Right renal cortex interstitium (tissue), 3 donors: ENCODE measurements at places on chromosomes 4 and X. TPM values are rescaled to one million over a fixed set of nuclear protein-coding genes. Genes with fewer than 3 reads are reported as not detected.

KDR gene
- polyA plus RNA-seq, result 71.6 TPM

TRIM61 gene
- polyA plus RNA-seq, result 4.3 TPM

GRCh38 chr4:75702919-75703411 is 21.4 kb upstream of the USO1 start:
- DNase-seq, result no peak

- no peak for DNase-seq
Observed at GRCh38 chr4:21347142-21347541, 601.4 kb downstream of the KCNIP4 start.

GRCh38 chrX:2614911-2615310 is 76.2 kb upstream of the CD99 start:
- DNase-seq, result no peak

DNA sequence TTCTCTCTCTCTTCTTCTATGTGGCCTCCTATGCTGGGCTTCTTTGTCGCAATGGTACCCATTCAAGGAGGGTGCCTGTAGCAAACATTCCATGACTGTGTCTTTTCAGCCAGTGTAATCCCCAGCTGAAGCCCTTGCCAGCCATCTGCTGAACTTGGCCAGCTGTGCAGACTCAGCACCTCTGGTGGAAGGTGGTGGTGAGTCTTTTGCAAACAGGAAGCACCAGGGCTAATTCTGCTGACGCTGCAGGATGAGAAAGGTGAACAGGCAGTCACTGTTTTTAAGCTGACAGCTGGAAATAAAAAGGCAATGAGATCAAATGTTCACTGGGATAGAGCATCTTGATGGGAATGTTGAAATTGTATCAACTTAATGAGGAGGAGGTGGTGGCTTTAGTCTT is 298.7 kb upstream of the CLNK start:
- DNase-seq, result no peak

PASD1 gene
- not detected for polyA plus RNA-seq

DNA sequence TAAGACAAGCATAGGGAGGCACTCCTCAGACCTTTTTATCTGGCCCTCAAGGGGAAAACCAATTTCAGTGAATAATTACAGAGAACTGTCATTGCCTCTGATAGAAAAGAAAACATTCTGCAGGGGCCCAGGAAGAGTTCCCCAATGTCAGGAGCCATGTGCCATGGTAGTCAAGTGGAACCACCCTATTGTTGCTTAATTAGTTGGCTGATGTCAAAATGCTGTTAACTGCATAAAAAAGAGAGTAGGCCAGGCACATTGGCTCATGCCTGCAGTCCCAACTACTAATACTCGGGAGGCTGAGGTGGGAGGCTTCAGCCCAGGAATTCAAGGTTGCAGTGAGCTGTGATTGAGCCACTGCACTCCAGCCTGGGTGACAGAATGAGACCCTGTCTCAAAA is 28.6 kb upstream of the OGT start:
- no peak for DNase-seq

WDR17 gene
- polyA plus RNA-seq, result 6.4 TPM

- DNase-seq, result no peak
Observed at GRCh38 chrX:44898411-44899221, 25.6 kb downstream of the KDM6A start.

SCARB2 gene
- polyA plus RNA-seq, result 168 TPM

GRCh38 chr4:33930497-33930896 is 2313.8 kb downstream of the ARAP2 start:
- DNase-seq, result no peak

- DNase-seq, result no peak
Observed at GRCh38 chr4:96162636-96163035, 322.7 kb downstream of the PDHA2 start.

DNA sequence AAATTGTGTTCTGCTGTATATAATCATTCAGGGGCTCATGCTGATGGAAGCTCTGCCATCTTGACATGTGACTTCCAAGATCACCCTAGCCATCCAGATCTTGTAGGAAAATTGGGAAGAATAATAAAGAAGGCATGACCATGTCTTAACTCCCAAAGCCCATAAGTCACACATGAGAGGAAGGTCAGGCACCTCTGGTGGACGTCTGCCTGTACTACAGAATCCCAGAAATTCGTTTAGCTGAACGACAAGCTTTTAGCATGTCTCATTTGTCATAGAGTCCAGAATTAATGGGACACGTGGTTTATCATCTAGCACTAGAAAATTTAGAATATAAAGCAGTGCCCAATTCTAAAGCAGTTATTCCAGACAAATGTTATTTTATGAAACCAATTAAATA is 212.7 kb downstream of the CENPC start:
- DNase-seq, result no peak

DBET gene
- polyA plus RNA-seq, result not detected

EPGN gene
- 0.86 TPM for polyA plus RNA-seq

GRCh38 chr4:77697860-77698590 is 92.4 kb downstream of the CXCL13 start:
- DNase-seq, result peak; percentile 33

GRCh38 chrX:55731826-55732225 is 14.3 kb downstream of the RRAGB start:
- no peak for DNase-seq

GPC3 gene
- 1,341 TPM for polyA plus RNA-seq

GRCh38 chr4:110671679-110672078 is 48.8 kb upstream of the PITX2 start:
- no peak for DNase-seq

DNA sequence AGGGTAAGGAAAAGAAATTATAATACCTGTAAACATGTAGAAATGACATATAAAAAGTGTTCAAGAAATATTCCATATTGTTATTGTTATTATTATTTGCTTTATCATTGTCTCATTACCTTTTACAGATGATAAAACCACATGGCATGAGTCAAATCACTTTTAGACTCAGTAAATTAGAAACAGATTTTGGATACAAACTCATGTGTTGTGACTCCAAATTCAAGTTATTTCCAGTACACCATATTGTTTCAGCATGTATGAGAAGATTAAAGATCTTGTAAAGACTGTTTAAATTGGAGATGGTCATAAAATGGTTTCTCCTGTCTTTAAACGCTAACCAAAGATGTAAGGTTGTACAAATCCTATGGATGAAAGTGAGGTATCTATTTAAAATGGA is 18.1 kb downstream of the PPP1R2C start:
- no peak for DNase-seq

- no peak for DNase-seq
Observed at GRCh38 chr4:5374592-5374991, 323.3 kb downstream of the STK32B start.

- DNase-seq, result no peak
Observed at GRCh38 chrX:51802917-51803688, 59.9 kb downstream of the GSPT2 start.

- DNase-seq, result no peak
Observed at GRCh38 chr4:113335746-113336145, 286.3 kb downstream of the ANK2 start.

DNA sequence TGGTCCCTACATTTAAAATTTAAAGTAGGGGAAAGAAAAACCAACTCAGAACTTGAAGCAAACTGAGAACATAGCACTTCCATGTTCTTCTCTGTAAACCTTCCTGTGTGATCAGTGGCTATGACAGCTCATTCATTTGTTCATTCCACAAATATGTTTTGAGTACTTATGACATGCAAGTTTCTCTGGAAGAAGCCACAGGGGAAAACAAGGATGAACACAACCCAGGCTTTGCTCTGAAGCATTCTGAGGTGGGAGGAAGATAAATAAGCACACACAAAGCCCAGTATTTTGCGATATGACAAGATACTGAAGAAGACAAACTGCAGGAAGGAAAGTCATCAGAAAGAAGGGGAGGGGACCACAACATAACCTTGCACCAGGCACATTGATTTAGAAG is 96.4 kb downstream of the CHIC2 start:
- DNase-seq, result no peak

DNA sequence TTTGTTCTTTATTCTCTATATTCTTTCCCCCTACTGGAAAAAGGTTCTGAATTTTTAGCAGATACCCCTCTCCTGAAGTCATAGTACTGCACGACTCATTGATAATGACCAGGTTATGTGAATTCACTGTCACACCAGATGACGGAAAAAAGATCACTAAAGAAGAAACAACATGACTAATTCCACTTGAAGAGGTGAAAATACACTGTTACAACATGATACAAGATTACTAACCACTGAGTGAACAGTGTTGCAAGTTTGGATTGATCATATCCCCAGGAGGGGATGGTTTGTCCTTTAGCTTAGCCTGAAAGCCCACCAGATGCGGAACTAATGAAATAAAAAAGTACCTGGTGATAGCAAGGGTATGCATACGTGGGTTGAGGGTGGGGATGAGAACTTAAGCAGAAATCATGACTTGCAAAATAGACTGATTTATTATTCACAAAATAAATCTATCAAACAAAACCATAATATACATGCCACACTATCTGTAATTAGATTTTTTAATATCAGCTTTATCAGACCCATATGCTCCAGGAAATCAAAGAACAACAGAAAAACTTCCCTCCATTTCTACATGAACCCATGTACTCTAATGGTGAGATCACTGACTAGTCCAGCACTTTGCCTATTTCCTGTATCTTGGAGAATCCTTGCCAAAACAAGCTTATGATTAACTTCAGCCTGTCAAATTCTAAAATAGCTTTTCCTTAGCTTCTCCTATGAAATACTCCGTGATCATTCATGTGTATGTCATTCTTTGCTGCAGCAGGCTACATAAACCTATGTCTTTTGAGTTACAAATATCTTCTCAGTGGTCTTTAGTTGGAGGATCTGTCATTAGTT is 257.4 kb upstream of the AGA start:
- no peak for DNase-seq

PPEF2 gene
- polyA plus RNA-seq, result 0.04 TPM

- DNase-seq, result no peak
Observed at GRCh38 chr4:176137631-176138030, 57.8 kb downstream of the SPATA4 start.

TCEAL1 gene
- polyA plus RNA-seq, result 30.8 TPM

GAGE1 gene
- not detected for polyA plus RNA-seq

GRCh38 chr4:52051213-52051614 is at the start of gene SPATA18:
Gene SPATA18, plus strand, starts transcription at chr4:52051304. Its CDS starts 401 bp downstream, at chr4:52051705.
- DNase-seq, result no peak

- no peak for DNase-seq
Observed at GRCh38 chr4:121800638-121800960, 524 bp upstream of the EXOSC9 start.

DNA sequence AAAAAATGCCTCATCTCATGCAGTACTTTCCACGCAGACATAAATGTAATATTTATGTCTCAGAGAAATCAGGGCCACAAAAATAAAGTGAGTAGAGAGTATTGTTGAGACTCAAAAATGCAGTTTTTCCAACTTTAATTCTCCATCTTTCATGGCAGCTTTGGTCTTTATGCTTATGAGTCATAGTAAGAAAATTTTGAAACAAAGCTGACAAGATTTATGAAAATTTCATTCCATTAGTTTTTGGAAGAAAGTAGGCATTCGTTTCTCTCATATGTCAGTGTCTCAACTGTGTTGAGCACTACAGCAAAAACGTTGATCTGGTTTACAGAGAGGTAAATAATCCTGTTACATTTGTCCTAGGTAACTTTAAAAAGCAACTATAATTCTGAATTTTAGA is 656.8 kb downstream of the IQCM start:
- DNase-seq, result no peak

- DNase-seq, result no peak
Observed at GRCh38 chrX:70183091-70183490, 5.8 kb downstream of the DGAT2L6 start.

DNA sequence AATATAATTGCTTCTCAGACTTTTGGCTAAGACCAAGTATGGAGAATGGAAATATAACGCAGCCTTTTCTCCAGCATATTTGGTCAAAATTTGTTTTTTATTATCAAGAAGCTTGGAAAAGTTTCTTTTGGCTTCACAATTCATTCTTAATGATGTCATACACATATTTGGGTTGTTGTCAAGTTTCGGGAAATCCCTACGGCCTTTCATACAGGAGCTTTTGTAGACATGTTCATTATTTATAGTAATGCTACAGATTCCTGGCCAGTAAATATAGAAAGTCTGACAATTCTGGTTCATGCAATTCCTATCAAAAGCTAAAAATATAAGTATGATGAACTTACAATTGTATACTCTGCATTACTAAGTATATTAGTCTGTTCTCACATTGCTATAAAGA is 112.9 kb downstream of the IRF2 start:
- no peak for DNase-seq

DNA sequence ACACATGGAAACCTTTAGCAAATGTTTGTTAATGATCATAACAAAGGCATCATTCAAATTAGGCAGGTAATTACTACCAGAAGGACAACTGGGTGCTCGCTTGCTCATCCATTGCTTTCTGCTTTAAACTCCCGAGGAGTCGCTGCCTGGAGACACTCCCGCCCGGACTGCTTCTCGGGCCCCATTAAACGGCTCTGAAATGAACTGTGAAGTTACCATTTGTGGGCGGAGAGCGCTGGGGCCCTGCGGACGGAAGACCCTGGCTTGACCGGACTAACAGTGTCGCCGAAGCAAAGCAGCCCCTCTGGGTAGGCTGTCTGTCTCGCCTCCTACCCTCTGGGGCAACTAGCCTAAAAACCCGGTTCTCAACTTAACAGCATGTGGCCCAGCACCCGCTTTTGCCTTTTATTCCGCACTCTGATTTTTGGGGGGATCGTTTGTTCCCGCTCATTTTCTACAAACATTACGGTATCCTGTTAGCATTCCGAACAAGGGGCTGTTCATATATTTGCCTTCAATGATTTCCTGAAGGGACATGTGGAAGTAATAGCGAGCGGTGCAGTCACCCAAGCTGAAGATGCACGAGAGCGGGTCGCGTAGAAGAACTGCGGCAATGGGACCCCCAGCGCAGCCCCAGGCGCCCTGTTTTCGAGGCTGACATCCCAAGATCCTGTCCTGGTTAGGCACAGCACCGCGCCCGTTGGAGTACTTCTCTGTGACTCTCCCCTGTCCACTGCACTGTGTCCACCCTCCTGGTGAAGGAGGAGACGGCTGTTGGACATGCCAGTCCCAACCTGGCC is 1.6 kb upstream of the PDGFRA start:
- DNase-seq, result no peak

GRCh38 chrX:150240643-150240970 is 122.5 kb upstream of the MAMLD1 start:
- DNase-seq, result no peak

DNA sequence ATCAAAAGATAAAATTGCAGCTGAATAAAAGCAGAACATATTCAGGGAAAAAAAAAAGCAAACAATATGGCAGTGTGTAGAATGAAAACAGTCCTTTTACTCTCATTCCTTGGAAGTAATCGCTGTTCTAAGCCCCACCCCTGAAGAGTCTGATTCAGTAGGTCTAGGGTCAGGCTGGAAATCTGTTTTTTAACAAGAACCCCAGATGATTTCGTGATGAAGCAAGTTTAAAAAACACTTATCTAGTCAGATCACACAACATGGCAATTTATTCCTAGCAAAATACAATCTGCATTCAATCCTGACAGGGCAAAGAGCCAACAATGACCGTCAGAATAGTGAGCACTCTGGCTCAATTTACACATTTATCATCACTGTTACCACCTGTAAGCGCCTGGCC is 16.1 kb downstream of the FAM120C start:
- DNase-seq, result no peak

TTC29 gene
- 1.6 TPM for polyA plus RNA-seq
